ENCODE measurements at places on chromosomes 2 and 18.

DNA sequence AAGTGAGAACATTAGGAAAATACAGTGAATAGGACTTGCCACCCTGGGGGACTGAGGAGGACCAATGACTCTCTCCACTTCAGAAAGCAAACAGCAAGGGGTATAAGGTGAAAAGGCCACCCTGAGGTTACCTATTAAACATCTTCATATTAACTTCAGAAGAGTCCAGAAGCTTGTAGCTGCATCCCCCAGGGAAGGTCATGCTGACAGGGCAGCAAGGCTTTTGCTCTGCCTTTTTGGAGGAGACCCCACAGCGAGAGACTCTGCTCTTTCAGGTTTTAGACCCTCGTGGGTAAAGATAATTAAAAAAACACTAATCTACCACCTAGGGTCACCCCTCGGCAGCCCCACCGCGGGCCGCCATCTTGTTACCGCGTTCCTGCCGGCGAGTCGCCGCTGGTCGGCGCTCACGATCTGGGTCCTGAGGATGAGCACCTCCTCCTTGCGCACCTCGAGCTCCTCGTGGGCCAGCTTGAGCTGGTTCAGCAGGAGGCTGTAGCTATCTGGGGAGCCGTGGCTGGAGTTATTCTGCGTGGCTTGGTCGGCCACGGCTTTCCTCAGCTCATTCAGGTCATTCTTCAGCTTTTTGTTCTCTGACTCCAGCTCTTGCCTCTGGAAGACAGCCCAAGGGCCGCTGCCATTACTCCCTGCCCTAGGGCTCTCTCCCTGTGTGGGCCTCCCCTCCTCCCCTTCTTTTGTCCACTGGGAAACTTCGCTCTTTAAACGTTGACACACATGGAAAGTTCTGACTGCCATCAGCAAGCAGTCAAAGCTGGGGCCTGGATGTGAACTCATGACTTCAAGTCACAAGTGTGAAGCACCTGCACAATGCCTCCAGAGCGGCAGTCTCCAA lies 50.7 kb upstream of the ACAA2 start:
- DNase-seq: no peak

DNA sequence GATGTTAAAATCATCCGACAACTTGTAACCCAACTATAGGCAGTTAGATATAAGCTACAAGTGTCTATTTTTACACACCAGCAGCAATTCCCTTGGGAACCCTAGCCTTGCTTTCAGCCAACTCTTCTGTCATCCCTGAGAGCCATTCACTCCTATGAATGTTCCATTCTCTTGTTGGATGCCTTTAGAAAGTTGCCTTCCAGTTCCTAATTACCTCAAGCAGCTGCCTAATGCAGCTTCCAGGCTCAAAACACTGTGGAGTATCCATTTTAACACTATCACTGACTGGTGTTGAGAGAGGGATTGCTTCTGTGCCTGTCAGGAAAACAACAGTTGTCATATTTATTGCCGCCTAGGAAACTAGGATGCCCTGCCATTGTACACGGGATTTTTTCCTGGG lies 402.0 kb upstream of the ACVR2A start:
- no peak for DNase-seq

DNA sequence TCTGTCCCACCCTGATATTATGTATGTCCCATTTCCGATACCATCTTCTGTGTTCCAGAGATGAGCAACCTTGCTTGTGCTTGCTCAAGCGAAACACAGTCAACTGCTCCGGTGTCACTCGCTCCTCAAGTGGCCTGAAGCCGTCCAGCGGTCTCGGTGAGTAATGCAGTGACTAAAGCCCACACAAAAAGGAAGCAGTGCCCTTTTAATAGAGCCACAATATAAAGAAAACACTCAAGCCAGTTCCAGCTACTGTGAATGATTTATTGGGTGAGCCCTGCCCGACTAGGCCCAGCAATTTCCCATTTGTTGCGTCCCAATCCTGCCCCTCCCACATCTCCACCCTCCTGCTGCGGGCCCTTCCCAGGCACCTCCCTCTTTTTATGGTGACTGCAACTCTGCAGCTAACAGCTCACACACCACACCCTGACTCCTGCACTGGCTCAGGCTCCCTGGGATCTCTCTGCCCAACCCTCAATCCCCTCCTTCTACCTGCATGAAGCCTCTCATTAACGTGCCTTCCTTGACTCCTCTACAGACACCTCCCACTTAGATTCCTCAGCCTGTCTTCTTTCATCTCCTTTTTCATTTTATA lies 44.2 kb upstream of the DSC1 start:
- DNase-seq: no peak

GRCh38 chr2:98436734-98437133 lies 7.9 kb upstream of the INPP4A start:
- no peak for DNase-seq

DNA sequence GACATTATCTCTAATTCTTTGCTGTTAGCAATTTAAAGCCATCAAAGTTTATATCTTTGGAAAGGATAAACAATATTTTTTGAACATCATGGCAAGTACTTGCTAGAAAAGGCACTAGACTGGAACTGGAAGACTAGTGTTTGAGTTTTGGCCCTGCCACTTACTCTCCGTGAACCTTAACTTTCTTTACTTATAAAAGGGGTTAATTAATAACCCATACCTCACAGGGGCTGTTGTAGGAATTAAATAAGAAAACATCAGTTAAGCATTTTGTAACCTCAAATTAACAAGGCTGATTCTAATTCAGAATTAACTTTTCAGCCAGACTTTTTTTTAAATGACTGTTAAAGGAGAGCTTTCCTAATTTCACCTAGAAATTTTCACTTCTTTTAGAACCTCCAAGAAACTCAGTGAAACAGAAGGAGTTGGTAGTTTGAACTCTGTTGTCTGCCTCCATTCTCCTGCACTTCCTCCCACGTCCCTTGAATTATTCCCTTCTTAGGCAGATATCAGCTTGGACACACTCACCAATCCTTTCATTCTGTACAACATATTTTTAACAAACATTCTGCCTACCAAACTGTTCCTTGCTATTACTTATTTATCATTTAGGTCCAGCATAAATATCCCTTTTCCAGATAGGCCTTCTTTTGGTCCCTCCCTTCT lies 79.5 kb downstream of the COX7A2L start:
- no peak for DNase-seq

DNA sequence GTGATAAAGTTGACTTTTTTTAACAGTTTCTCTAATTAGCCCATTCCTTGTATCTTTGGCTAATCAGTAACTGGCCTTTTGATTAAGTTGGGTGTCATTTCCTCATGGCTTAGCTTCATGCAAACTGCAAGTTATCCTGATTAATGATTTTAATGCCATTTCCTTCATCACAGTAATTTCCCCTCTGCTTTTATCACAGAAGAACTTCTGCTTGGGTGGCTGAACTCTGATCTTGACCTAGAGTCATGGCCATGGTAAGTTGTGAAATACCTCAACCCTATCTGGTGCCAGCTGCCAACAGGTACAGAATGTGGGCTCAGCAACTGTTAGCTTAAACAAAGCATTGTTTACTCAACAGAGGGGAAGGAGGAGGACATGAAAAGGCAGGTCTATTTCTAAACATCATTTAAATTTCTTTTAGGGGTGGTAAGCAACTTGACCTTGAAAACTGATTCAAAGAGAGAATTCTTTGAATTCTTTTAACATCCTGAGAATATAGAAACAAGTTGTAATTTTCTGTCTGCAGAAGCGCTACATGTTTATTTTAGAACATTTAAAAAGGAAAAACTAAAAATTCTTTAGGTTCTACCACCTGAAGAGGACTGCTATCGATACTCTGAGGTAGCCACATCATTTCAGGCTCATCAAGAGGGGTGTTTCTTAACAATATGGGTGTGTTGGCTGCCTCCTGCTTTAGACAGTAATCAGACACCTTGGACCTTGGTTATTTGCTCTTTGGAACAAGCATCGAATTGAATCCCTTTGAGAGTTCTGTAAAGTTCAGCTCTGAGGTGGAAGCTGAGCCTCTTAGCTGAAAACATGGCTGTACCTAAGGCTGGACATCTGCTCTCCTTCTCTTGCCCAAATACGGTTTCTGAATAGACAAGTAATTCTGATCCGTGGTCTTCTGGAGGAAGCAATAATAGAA lies 39.7 kb downstream of the ANXA4 start:
- DNase-seq: no peak

- no peak for DNase-seq
Measured at GRCh38 chr18:24023185-24023814, 8.7 kb downstream of the TTC39C start.
